ENCODE measurements at places on chromosomes 3 and 15. TPM values are rescaled to one million over a fixed set of nuclear protein-coding genes. Genes with fewer than 3 reads are reported as not detected.

- peak; percentile 34 for DNase-seq
Observed at GRCh38 chr3:127395663-127396355, 108.0 kb upstream of the PRR20G start.

DNA sequence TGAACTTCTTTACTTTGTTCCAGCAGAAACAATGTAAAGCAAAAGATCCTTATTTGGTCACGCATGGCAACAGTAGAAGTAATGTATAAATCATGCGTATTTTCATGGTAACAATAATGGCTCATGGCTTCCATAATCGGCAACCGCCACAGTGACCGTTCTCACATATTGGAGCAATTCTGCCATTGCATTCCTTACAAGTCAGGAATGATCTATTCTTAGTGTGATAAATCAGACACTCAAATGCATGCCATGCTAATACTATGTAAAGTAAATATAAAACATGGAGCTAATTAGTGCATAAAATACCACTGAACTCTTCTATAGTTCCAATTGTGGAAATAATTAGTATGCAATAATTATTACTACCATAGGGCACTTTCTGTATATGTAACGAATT is 13.5 kb upstream of the CERS3 start:
- DNase-seq = no peak

DNA sequence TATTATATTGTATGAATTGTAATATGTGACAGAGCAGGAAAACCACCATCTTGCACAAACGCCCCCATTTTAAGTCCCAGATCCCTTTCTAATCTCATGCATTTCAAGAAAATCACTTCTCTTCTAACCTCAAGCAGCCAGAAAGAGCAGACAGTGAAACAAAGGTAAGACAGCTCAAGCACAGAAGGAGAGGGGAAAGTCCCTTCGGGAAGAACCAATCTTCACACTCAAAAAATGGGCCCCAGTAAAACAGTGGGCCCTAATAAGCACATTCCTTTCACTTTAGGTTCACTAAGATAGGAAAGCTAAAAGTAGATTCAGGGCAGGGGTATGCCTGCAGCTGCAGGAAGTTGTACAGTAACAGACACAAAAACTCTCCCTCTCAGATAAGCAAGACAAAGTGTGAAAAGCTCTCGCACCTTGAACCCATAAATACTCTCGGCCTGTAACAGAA is 1268.7 kb downstream of the SI start:
- no peak for DNase-seq

Gene GLT8D1
- 79.9 TPM for total RNA-seq

DNA sequence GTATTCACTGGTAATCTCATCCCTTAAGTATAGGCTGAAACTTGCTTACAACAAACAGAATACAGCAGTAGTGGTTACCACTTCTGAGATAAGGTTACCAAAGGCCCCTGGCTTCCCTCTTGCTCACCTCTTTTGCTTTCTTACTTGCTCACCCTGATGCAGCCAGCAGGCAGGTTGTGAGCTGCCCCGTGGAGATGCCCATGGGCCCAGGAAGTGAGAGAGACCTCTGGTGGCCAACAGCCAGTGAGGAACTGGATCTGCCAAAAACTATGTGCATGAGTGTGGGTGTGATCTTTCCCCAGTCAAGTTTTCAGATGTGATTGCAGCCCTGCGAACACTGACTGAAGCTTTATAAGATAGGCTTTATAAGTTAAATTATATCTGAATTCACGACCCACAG is 48.7 kb downstream of the NMNAT3 start:
- peak; percentile 40 for DNase-seq

DNA sequence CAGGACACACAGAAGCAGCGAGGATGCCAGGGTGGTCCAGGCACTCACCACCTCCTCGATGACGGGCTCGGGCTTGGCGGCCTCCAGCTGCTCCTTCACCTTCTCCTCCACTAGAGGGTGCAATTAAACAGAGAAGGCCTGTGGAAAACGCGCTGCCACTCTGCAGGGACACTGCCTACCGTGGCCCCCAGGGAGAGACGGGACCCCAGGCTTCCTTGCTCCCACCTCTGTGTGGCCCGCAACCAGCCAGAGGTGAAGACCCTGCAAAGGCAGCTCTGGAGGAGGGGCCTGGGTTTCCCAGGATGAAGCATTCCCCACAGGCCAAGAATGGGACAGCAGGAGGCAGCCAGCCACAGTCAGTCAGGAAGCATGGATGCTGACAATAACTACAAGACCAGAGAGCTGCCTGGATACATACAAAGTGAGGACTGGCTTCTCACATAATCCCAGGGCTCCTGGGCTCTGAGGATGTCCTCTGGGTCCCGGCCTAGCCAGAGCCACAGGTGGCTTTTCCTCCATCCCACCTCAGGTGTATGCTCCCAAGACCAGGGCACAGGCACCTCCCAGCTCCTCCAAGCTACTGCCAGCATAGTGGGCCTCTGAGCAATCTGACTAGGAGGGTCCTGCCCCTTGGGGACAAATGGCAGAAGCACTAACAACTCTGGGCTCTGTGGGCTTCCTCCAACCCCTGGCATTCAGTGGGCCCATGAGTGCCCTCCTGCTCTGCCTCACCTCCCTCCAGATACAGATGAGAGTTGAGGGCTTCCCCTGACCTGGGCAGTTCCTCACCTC is 46.2 kb downstream of the PTH1R start:
- no peak for DNase-seq

- DNase-seq = no peak
Observed at GRCh38 chr15:45587863-45588170, 638 bp downstream of the BLOC1S6 start.

DNA sequence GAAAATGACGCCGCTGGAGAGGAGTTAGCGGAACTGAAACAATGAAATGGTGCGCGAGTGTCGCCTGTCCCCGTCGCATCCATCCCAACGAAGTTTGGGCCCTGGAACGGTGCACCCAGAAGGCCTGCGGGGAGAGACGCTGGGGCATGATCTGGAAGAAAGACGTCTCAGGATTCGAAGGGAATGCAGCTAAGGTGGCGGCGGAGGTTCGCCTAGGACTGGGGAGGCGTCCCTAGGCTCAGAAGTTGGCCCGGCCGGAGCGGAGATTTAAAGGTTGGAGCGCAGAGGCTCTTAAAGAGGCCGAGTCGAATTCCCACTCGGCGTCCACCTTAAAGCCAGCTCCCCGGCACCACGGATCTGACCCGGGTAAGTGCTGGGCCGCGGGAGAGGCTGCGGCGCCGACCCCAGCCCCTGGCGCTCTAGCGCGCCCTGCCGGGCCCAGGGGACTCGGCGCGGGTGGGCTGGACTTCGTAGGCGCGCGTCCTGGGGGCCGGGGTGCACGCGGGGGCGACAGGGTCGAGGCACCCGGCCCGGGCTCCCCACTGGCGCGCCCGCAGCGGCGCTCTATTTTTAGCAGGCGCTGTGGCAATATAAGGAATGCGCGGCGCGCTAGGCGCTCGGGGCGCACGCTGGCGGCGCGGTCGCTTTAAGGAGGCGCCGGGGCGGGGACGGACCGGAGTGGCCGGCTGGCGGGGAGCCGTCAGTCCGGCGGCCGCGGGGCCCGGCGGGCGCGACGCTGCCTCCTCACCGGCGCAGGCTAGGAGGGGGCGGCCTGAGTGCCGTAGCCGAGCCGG is at the start of gene MRAS:
Gene MRAS (plus strand): TSS at position 620 of the 794 bp plus-strand sequence. CDS start 24,305 bp downstream, outside the sequence.
- peak; percentile 82 for DNase-seq

DNA sequence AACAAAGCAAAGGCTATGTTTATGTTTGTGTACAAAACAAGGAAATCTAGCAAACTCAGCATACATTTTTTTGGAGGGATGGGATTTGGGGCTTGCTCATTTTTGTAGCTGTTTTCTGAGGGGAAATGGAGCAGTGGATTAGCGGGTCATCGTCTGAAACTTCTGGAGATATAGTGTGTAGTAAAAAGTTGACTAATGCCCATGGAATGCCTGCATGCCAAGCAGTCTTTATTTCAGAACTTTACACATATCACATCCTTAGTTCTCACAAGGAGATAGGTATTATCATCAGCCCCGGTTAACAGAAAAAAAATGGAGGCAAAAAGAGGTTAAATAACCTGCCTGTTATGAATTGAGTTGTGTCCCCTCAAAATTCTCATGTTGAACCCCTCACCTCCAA is 47.1 kb downstream of the ATP13A4 start:
- peak; percentile 22 for DNase-seq

GRCh38 chr3:186070550-186070949 is 38.3 kb downstream of the ETV5 start:
- no peak for DNase-seq

Measured in M059J (cell line).